Caco-2 (cell line): ENCODE measurements at places on chromosomes 4 and X. TPM values are rescaled to one million over a fixed set of nuclear protein-coding genes. Genes with fewer than 3 reads are reported as not detected.

DNA sequence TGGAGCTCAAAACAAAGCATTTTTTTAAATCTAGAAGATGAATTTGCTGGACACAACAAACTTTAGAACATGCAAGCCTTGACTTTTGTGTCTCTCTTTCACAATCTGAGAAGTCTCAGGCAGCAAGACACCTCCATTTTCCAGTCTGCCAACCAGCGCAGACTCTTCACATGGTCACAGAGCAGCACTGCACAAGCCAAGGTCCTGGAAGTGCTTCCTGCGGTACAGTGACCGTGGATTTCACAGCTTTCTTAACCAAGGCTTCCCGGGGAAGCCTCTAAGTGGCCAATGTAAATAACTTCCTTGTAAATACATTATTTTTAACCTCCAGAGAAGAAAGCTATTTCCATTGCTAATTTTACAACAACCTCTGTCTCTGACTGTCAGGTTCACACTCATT lies 31.2 kb downstream of the ZNF827 start:
- H3K36me3 ChIP-seq, result no peaks in the 10 kb centered on the region
- H3K27me3 ChIP-seq, result no peaks in the 10 kb centered on the region
- no peak overlapping the region for H3K27ac ChIP-seq
- no peaks in the 10 kb centered on the region for H3K4me1 ChIP-seq

- H3K27ac ChIP-seq, result no peak overlapping the region
- no peak overlapping the region for H3K4me3 ChIP-seq
- DNase-seq, result no peak
- no peaks in the 10 kb centered on the region for H3K36me3 ChIP-seq
- no peaks in the 10 kb centered on the region for H3K4me1 ChIP-seq
Measured at GRCh38 chr4:120481756-120482155, 415.1 kb upstream of the MAD2L1 start.

Gene GAGE12H
- not detected in 2 replicates for total RNA-seq

DNA sequence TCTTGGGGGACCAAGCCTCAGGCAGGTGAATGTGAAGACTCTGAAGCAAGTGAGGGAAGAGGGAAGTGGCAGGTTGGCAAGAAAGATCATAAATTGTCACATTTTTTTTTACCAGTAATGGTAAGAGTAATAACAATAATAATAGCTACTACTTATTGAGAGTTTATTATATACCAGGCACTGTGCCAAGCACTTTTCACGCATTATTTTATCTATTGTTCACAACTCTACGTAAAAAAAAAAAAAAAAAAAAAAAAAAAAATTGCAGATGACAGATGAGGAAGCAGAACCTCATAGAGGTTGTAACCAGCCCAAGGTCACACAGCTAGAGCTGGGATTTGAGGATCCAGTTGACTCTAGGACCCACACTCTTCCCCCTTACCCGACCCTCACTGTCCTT lies 40.9 kb downstream of the TSC22D3 start:
- no peak overlapping the region for H3K27ac ChIP-seq
- no peaks in the 10 kb centered on the region for H3K27me3 ChIP-seq
- H3K4me3 ChIP-seq, result no peak overlapping the region
- H3K4me1 ChIP-seq, result no peaks in the 10 kb centered on the region
- no peaks in the 10 kb centered on the region for H3K36me3 ChIP-seq

DNA sequence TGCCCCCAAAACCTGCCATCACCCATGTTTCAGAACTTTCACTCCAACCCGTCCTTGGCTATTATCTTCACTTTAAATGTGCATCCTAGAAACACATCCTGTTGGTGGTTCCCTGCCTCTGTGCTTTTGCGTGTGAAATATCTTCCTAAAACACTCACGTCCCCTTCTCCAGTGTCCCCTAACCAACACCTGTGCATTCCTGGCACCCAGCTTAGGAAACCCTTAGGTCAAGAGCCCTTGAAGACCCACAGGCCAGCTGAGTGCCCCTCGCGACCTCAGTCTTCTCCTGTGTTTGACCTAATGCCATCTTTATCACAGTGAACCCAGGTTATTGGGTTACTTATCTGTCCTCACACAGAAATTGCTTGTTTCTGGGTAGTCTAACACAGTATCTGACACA lies 117.6 kb downstream of the STK32B start:
- H3K36me3 ChIP-seq, result no peaks in the 10 kb centered on the region
- H3K4me3 ChIP-seq, result no peak overlapping the region
- no peak for DNase-seq

GRCh38 chr4:15001869-15002658 lies at the start of gene CPEB2:
Gene CPEB2 (plus strand): TSS chr4:15002481. CDS start chr4:15002674, 193 bp downstream.
- no peaks in the 10 kb centered on the region; the same call in 1 of the 2 replicates for H3K27me3 ChIP-seq
- peak; percentile 63 for DNase-seq
- 0 out of 2 replicates have a peak, but pooled peaks cover 5% of the 10 kb centered on the region for H3K4me1 ChIP-seq
- no peaks in the 10 kb centered on the region for H3K36me3 ChIP-seq
- H3K4me3 ChIP-seq, result peak within 1 kb of the TSS; percentile 52

GRCh38 chr4:10656988-10657387 lies 27.6 kb downstream of the CLNK start:
- DNase-seq, result no peak
- peak overlapping the region; percentile 51 for H3K27ac ChIP-seq
- no peaks in the 10 kb centered on the region for H3K27me3 ChIP-seq
- peaks cover 24% of the 10 kb centered on the region for H3K4me1 ChIP-seq
- no peaks in the 10 kb centered on the region for H3K36me3 ChIP-seq
- H3K4me3 ChIP-seq, result no peak overlapping the region

DNA sequence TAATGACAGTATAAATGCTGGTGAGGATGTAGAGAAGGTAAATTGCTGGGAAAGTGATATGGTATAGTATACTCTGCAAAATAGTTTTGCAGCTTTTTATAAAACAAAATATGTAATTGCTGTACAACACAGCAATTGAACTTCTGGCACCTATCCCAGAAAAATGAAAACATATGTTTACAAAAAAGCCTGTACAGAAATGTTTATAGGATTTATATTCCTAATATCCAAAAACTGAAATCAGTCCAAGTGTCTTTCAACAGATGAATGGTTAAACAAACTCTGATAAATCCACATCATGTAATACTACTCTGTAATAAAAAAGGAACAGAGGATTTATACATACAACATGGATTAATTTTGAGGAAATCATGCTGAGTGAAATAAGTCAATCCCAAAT lies 198.4 kb upstream of the ACTRT1 start:
- H3K27me3 ChIP-seq, result no peaks in the 10 kb centered on the region
- no peaks in the 10 kb centered on the region for H3K36me3 ChIP-seq
- H3K4me1 ChIP-seq, result no peaks in the 10 kb centered on the region
- H3K27ac ChIP-seq, result no peak overlapping the region

Gene SATL1
- total RNA-seq, result 0.19 and 0.45 TPM in 2 replicates

GRCh38 chr4:138393886-138394610 lies 151.9 kb upstream of the SLC7A11 start:
- no peak overlapping the region for H3K27ac ChIP-seq
- no peaks in the 10 kb centered on the region for H3K4me1 ChIP-seq
- no peaks in the 10 kb centered on the region for H3K27me3 ChIP-seq
- H3K36me3 ChIP-seq, result no peaks in the 10 kb centered on the region
- H3K4me3 ChIP-seq, result no peak overlapping the region
- no peak for DNase-seq

Gene LDOC1
- not detected in 2 replicates for total RNA-seq

Gene GYG2
- total RNA-seq, result 44.0 and 50.4 TPM in 2 replicates

Gene RBBP7
- 129 and 131 TPM in 2 replicates for total RNA-seq

- H3K27me3 ChIP-seq, result no peaks in the 10 kb centered on the region
- H3K36me3 ChIP-seq, result no peaks in the 10 kb centered on the region
- H3K27ac ChIP-seq, result no peak overlapping the region
- no peaks in the 10 kb centered on the region for H3K4me1 ChIP-seq
- DNase-seq, result no peak
- no peak overlapping the region for H3K4me3 ChIP-seq
Measured at GRCh38 chrX:16148896-16149295, 18.4 kb upstream of the MAGEB17 start.

DNA sequence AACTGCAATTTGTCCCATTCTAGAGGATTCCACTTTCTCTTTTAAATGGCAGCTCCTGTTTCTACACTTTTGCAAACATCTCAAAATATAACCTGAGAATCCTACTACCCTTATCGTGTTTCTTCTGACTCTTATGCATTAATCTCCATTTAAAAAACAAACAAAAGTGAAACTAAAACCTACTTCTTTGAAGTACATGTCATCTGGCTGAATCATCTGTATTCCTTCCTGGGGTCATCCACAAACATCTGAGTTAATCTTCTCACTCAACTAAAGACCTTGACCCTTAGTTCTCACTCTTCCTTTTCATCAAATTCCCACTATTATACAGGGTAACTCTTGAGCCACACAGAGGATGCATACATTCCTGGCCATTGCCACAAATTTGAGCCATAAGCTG lies 584.8 kb downstream of the PPARGC1A start:
- no peak overlapping the region for H3K27ac ChIP-seq
- no peaks in the 10 kb centered on the region for H3K36me3 ChIP-seq
- H3K27me3 ChIP-seq, result no peaks in the 10 kb centered on the region
- no peak for DNase-seq
- H3K4me3 ChIP-seq, result no peak overlapping the region
- H3K4me1 ChIP-seq, result no peaks in the 10 kb centered on the region

Gene GPR50
- not detected in 2 replicates for total RNA-seq

DNA sequence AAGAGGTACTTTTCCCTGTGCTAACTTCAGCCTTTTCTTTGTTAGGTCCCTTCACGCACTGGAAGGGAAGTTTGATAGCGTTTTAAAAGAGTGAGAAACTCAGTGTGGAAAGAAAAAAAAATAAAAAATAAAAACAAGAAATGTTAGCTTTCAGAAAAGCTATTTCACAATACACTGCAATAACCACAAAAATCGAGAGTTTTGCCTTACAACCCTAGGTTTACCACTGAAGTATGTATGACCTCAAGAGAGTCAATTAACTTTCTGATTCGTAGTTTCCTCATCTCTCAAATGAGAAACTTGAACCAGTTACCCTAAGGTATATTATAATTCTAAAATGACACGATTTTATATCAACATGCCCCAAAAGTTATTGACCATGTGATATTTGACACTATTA lies 93.9 kb upstream of the JADE1 start:
- peaks cover 19% of the 10 kb centered on the region for H3K4me1 ChIP-seq
- H3K27me3 ChIP-seq, result no peaks in the 10 kb centered on the region
- H3K4me3 ChIP-seq, result no peak overlapping the region
- H3K36me3 ChIP-seq, result no peaks in the 10 kb centered on the region
- no peak for DNase-seq
- H3K27ac ChIP-seq, result no peak overlapping the region

Gene SUPT20HL2
- not detected in 2 replicates for total RNA-seq

GRCh38 chr4:25650311-25650710 lies 5.3 kb upstream of the SLC34A2 start:
- no peak for DNase-seq
- no peak overlapping the region for H3K27ac ChIP-seq
- peaks cover 29% of the 10 kb centered on the region for H3K4me1 ChIP-seq
- no peak overlapping the region for H3K4me3 ChIP-seq
- H3K27me3 ChIP-seq, result no peaks in the 10 kb centered on the region

Gene ADH1A
- not detected in 2 replicates for total RNA-seq

DNA sequence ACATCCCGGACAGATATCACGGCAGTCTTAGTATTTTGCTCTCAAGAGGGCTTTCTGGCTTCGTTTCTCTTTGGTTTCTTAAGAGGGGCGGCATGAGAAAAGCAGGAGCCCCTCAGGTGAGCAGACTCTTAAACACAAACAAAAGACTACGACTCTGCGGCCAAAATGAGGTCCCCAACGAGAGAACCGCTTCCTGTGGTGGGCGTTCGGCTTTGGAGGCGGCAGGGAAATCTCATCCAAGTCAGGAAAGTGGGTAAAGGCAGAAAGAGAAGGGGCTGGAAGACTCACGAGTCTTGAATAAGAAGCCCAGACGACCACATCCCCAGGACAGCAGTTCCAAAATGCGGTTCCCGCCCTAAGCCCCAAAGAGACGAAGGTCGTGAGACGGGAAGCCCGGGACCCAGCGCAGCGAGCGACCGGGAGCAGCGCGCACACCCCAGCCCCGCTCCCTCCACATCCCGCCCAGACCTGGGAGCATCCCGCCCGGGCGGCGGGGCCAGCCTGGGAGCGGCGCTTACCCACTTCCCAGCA lies 409 bp downstream of the UGDH start:
- peak overlapping the region; percentile 76 for H3K4me3 ChIP-seq
- H3K27me3 ChIP-seq, result no peaks in the 10 kb centered on the region
- H3K27ac ChIP-seq, result peak overlapping the region; percentile 96
- DNase-seq, result no peak

DNA sequence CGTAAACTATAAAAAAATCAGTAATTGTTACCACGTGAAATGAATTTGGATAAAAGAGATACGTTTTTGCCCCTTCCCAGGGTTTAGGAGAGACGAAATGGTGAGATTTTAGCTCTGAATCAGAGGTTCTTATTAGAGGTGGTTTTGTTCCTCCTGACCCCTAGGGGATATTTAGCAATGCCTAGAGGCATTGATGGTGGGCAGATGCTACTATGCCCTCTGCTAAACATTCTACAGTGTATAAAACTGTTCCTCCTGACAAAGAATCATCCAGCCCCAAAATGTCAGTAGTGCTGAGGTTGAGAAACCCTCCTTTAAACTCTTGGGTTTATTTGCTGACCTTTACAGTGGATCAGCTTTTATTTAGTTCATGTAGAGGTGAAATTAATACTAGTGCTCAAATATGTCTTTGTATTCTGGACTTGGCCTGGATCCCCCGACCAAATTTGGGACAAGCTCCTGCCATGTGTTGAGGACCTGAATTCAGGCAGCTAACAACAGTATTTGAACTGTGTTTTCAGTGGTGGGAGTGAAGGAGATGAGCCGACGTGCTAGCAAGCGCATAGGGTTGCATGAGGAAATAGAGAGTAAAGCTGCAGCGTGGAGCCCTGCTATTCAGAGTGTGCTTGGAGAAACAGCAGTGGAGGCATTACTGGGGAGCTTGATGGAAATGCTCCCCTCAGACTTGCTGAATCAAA lies 126.1 kb downstream of the PTTG2 start:
- 0 out of 2 replicates have a peak, but pooled peaks cover 3% of the 10 kb centered on the region for H3K4me1 ChIP-seq
- H3K27ac ChIP-seq, result no peak overlapping the region
- H3K27me3 ChIP-seq, result no peaks in the 10 kb centered on the region
- H3K36me3 ChIP-seq, result no peaks in the 10 kb centered on the region
- no peak for DNase-seq

GRCh38 chr4:10611673-10612072 lies 72.9 kb downstream of the CLNK start:
- no peak overlapping the region for H3K4me3 ChIP-seq
- H3K27ac ChIP-seq, result peak overlapping the region; percentile 79
- H3K27me3 ChIP-seq, result no peaks in the 10 kb centered on the region
- DNase-seq, result peak; percentile 31
- peaks cover 19% of the 10 kb centered on the region for H3K4me1 ChIP-seq
- H3K36me3 ChIP-seq, result no peaks in the 10 kb centered on the region

Gene JCHAIN
- total RNA-seq, result not detected in 2 replicates

- no peaks in the 10 kb centered on the region for H3K27me3 ChIP-seq
- no peak overlapping the region for H3K27ac ChIP-seq
- no peaks in the 10 kb centered on the region; the same call in 1 of the 2 replicates for H3K36me3 ChIP-seq
- no peak overlapping the region for H3K4me3 ChIP-seq
- DNase-seq, result no peak
- peaks cover 13% of the 10 kb centered on the region for H3K4me1 ChIP-seq
Measured at GRCh38 chr4:76677571-76678326, 220.2 kb downstream of the SOWAHB start.

DNA sequence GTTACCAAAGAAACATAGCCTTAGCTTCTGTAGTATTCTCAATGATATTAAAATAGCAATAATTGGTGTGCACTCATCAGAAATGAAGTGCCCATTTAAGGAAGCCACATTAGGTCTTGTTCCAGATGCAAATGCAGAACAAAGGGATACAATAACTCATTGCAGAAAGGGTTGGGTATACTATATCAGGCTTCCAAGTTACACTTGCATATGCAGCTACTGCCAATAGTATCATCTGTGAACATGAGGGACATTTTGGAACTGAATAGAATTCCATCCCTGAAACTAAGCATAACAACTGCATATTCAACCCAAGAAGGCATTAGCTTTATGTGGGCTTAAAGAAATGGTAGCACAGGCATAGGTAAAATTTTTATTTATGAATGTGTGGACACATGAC lies 167.8 kb downstream of the ANTXR2 start:
- DNase-seq, result no peak
- no peaks in the 10 kb centered on the region for H3K36me3 ChIP-seq
- no peaks in the 10 kb centered on the region for H3K4me1 ChIP-seq
- no peak overlapping the region for H3K4me3 ChIP-seq
- H3K27me3 ChIP-seq, result no peaks in the 10 kb centered on the region
